Trophoblast cell (in vitro differentiated cells and primary cell): ENCODE measurements at places on chromosomes 4 and X.

DNA sequence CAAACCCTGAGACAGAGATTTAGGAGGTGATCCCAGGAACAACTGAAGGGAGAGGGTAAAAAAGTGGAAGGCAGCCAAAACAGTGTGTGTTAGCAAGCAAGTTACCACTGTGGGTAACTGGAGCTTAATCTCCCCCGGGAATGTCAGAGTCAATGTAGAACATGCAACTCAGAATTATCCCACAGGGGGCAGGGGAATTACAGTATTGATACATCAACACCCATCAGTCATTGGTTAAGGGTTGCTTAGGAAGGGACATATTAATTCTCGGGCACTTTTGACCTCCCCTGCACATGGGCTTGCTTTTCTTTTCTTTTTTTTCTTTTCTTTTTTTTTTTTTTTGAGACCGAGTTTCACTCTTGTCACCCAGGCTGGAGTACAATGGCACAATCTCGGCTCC lies 29.3 kb downstream of the CXorf58 start:
- no peak for DNase-seq

- DNase-seq = no peak
Measured at GRCh38 chr4:7350396-7350795, 84.3 kb downstream of the PSAPL1 start.

GRCh38 chr4:32789026-32789608 lies 2068.9 kb downstream of the PCDH7 start:
- DNase-seq = peak; percentile 40

- DNase-seq = no peak
Measured at GRCh38 chr4:123485601-123486000, 89.0 kb downstream of the SPRY1 start.

DNA sequence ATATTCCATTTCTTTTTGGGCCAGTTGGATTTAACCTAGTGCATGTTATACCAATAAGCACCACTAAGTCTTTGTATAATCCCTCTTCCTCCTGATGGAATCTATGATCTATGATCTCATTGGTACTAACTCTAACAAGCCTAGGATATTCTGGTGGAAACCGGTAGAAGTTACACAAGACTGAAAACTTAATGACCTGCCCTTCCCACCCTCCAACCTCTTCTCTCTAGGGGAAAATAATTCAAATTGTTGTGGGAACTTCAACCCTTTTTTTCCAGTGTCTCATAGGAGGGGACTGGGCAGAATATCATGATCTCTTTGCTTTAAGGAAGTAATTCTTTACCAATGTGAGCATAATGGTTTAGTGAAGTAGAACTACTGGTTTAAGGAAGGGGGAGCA lies 289.5 kb upstream of the BOD1L1 start:
- no peak for DNase-seq

DNA sequence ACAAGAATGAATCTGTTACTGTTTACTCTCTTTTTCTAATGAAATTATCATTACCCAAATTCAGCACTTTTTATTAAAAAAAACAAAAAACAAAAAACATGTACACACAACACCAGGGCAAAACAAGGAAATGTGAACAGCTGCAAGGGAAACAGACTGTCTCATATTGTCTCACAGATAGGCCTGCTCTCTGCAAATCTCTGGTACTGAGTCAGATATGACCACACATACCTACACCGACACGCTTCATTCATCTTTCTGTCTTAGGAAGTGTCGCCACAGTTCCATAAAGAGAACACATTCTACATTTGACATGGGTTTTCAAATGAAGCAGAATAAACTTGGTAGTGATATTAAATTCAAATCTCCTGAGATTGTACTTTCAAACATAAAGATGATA lies 92.2 kb upstream of the GPR34 start:
- no peak for DNase-seq

DNA sequence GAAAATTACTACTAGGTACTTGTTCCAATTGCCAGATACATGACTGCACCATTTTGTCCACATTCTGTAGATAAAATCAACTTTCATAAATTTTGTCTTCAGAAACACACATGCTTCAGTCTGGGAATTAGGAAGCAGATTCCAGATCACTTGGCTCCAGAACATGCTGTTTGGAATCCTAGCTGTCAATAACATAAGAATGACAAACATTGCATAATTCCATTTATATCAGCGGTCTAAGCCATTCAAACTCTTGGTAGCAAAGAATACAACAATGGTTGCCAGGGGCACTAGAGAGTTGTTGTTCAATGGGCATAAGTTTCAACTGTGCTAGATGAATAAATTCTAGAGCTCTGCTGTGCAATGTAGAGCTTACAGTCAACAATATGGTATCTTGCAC lies 1112.1 kb upstream of the AGA start:
- no peak for DNase-seq

DNA sequence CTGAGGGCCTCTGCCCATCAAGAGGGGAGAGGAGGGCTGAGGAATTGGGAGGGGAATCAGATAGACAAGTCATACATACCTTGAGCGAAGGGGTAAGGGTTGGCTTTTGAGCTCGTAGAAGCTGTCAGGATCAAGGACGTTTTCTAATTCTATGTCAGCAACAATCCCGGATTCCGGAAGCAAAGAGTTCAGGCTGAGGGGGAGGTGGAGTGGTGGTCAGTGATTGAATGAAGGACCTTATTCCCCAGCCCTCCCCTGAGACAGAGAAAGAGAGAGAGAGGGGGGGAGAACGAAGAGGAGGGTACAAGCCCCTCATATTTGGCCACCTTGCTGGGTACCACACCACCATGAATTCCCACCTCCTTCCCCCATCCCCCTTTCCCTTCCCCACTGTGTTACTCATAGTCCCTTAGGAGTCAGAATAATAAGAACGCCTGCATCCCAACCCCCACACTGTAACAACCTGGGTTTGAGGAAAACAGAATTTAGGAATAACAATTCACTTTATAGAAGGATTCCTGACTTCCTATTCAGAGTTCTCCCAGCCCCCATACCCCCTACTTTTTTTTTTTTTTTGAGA lies 2.7 kb downstream of the TFE3 start:
- peak; percentile 7 for DNase-seq

DNA sequence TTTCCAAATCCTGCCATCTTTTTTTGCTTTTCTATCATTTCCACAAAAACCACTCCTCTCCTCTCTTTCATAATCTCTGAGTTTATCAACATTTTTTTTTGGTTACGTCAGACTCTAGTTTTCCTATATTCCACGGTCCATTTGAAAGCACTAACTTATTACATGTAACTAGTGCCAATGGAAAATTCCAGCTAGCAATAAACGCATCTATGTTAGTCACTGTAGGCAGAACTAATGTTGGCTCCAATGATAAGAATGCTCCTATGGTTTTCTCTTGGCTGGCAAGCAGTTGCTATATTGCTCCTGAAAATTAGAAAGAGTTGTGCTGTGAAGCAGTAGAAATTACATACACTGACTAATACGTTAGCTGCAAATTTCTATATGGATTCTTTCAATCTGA lies 634.6 kb upstream of the FTHL17 start:
- peak; percentile 3 for DNase-seq

DNA sequence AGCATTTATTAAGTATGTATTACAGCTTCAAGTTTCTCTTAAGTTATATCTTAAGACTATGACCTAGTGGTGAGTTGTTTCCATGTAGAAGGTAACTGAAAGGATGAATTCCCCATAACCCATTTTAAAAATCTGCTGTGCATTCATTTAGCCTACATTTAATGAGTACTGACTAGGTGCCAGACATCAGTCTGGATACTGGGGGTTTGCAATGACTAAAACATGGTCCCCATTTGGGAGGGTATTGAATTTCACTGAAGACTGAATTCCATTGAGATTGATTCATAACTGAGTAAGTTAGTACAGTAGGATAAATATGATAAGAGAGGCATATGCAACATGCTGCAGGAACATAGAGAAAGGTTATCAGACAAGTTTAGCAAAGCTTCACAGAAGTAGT lies 241.5 kb downstream of the FRAS1 start:
- no peak for DNase-seq

- DNase-seq = no peak
Measured at GRCh38 chrX:135489542-135489941, 30.9 kb upstream of the INTS6L start.

- DNase-seq = no peak
Measured at GRCh38 chr4:174633399-174633798, 111.1 kb upstream of the HPGD start.

GRCh38 chr4:158870626-158871334 lies 102.0 kb downstream of the FNIP2 start:
- DNase-seq = no peak

DNA sequence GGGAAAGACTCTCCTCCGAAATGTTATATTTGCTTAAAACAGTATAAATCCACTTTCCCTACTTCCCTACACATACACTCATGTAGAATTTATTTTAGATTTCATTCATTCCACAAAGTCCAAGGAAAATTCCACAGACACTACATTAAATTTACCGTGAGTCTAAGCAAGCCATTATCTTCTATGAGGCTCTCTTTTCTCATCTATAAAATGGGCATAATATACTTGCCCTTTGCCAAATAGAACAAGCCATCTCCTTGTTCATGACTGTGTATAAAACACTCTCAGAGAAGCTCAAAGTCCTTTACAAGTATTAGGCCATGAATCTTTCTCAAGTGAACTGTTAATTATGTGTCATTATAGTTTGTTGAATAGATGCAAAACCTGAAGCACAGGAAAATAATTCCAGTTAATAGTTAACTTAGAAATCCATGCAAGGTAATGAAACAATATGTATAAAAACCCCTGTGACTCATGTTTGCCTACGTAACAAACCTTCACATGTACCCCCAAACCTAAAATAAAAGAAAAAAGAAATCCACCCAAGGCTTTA lies 10.7 kb downstream of the TEC start:
- DNase-seq = no peak

GRCh38 chr4:38514465-38515146 lies 149.4 kb upstream of the KLF3 start:
- no peak for DNase-seq

GRCh38 chrX:40189637-40190036 lies 91.9 kb upstream of the BCOR start:
- DNase-seq = peak; percentile 77

DNA sequence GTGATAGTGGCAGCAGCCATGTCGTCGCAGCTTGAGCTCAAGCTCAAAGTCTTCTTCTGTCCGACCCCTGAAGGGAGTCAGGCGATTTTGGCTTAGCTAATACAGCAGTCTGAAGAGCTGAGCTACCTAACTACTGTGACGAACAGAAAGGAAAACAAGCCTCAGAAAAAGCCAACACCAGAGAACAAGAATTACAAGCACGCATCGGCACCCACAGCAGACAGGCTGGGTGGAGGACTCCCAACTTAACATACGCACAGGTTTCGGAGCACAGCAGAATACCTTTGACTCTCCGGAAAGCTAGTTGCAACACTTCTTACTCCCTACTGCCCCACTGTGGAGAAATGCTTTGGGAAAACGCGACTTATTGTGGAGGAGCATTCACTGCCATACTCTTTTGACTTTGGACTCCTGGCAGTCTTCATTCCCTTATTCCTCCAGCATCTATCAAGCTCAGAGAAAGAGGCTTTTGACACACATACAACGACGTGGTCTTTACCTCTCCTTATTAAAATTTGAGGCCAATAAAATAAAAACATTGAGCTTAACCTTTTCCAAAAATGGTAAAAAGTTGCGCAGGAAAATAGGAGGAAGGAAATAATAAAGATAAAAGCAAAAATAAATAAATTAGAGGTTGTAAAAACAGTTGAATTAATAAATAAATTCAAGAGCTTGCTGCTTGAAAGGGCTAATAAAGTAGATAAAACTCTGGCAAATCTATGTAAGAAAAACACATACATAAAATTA lies 41.3 kb upstream of the GPC3 start:
- DNase-seq = peak; percentile 85

DNA sequence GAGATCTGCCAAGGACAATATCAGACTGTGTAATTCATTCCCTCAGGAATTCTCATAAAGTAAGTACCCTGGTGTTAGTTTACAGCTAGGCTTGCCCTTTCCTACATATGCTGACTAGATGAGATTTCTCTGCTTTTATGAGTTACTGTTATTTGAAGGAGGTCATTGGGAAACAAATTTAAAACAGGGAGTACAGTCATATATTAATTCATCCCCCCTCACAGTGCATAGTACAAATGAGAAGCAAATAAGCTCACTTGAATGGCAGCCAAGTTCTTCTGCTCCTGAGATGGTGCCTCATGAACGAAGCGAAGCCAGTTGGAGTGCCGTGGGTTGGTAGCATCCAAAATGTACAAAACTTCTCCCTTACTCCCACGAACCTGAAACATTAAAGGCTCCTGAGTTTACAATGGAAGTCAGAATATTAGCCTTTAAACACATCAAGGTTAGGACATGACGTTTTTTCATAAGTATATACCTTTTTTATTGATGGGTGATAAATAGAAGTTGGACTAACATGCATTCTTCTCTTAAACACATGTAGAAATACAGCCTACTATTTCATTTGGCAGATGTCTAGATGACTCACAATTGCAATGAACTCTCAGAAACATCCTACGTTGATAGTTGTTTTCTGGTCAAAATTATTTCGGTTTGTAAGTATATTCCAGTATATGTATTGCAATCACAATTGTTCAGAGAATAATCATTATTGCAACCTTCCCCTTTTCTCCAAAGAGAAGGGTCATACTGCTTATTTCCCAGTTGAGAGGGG lies 69.2 kb downstream of the PRDM5 start:
- no peak for DNase-seq

DNA sequence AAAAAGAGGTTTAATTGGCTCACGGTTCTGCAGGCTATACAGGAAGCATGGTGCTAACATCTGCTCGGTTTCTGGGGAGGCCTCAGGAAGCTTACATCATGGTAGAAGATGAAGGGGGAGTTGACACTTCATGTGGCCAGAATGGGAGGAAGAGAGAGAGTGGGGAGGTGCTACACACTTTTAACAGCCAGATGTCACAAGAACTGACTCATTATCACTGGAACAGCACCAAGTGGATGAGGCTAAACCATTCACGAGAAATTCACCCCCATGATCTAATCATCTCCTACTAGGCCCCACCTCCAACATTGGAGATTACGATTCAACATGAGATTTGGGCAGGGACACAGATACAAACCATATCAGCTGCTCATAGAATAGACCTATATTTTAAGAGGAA lies 255.8 kb downstream of the OPHN1 start:
- no peak for DNase-seq

DNA sequence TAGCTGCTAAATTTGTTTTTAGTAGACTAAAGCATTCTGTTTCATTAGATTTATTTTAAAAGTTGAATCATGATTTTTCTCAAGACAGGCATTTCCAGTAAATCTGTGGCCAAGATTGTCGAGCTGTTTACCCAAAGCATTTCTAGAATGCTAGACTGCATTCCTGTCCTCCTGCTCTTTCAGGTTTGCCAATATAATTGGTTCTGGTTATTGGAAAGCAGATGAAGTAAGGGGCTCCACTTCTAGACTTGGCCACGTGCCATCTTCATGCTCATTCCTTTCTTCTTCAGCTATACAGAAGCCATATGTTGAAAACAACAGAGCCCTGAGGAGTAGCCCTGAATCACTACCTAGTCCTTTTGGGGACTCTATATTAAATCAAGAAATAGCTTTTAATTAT lies 62.5 kb downstream of the PGRMC2 start:
- peak; percentile 68 for DNase-seq
